ENCODE measurements at places on chromosomes 2 and 18.

GRCh38 chr2:64363848-64364247 lies 90.1 kb upstream of the LGALSL start:
- no peak for DNase-seq

- DNase-seq: no peak
Measured at GRCh38 chr2:200156166-200156835, 150.2 kb upstream of the SPATS2L start.

- no peak for DNase-seq
Measured at GRCh38 chr2:173424886-173425285, 70.2 kb downstream of the CDCA7 start.

GRCh38 chr2:109644571-109645275 lies 30.6 kb downstream of the SOWAHC start:
- no peak for DNase-seq

DNA sequence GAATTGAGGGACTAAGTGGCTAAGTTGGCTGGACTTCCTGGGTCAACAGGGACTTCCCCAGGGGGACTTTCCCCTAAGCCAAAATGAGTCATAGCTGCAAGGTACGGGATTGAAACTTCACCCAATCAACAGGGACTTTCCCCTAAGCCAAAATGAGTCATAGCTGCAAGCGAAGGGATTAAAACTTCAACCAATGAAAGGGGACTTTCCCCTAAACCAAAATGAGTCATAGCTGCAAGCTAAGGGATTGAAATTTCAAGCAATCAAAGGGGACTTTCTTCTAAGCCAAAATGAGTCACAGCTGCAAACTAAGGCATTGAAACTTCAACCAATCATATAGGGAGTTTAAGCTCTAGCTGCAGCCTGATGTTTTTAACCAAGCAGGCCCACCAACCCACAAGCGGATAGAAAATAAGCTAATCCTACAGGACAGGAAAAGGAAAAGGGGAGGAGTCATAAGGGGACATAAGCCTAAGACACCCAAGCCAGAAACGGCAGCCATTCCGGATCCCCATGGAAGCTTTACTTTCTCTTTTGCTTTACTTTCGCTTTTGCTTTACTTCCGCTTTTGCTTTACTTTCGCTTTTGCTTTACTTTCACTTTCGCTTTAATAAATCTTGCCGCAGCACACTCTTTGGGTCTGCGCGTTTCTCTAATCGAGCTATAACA lies 1375.4 kb upstream of the CELF4 start:
- peak; percentile 55 for DNase-seq

DNA sequence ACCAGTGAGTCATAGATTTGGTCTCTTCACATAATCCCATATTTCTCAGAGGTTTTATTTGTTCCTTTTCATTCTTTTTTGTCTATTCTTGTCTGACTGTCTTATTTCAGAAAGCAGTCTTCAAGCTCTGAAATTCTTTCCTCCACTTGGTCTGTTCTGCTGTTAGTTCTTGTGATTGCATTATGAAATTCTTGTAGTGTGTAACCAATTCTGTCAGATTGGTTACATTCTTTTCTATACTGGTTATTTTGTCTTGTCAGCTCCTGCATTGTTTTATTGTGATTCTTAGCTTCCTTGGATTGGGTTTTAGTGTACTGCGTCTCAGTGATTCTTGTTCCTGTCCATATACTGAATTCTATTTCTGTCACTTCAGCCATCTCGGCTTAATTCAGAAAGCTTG lies 18.6 kb downstream of the EHBP1 start:
- no peak for DNase-seq

GRCh38 chr18:57085371-57085770 lies 61.5 kb upstream of the BOD1L2 start:
- DNase-seq: no peak

GRCh38 chr2:40034198-40034597 lies 255.1 kb upstream of the THUMPD2 start:
- no peak for DNase-seq

GRCh38 chr2:73925853-73926492 lies 707 bp upstream of the DGUOK start:
- no peak for DNase-seq

DNA sequence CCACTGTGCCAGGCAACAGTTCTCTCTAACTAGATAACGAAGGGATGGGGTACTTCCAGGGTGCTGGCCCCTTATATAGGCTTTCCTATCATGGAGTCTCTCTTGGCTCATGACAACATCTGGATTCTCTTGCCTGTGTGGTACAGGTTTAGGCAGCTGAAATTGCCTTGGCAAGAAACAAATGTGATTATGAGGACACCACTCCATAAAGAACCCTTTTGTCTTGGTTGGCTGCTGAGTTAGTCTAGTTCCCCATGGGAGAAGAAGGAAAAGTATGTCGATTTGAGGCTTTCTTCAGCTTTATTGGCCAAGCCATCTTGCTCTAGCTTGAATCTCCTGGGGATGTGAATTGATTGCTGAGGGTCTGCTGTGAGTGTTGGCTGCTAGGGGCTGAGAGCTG lies 76.3 kb upstream of the ZCCHC2 start:
- no peak for DNase-seq

- DNase-seq: no peak
Measured at GRCh38 chr2:2527148-2527547, 196.1 kb upstream of the MYT1L start.

GRCh38 chr2:73970850-73971471 lies 13.7 kb upstream of the TET3 start:
- DNase-seq: peak; percentile 62

GRCh38 chr2:121134728-121135127 lies 150.3 kb downstream of the TFCP2L1 start:
- DNase-seq: no peak

- no peak for DNase-seq
Measured at GRCh38 chr2:187459256-187459655, 11.2 kb upstream of the CALCRL start.

- no peak for DNase-seq
Measured at GRCh38 chr18:43013486-43013885, 102.0 kb downstream of the RIT2 start.

GRCh38 chr18:68991286-68991685 lies 193.4 kb downstream of the CCDC102B start:
- DNase-seq: no peak

DNA sequence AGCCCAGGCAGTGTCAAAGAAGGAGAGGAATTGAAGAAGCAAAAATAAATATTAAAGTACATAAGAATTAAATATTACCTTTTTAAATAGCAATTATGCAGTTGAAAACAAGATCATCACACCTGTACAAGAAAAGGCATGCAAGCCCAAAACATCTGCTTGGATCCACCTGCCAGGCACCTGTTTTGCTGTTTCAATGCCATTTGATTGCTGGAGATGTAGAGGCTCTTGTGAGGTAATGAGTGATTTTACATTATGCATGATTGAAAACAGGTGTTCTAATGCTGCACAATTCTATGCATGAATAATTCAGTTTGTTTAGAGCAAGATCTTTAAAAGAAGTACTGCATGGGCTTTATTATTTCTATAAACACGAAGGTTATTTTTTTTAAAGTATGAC lies 700.6 kb upstream of the ZEB2 start:
- DNase-seq: no peak

DNA sequence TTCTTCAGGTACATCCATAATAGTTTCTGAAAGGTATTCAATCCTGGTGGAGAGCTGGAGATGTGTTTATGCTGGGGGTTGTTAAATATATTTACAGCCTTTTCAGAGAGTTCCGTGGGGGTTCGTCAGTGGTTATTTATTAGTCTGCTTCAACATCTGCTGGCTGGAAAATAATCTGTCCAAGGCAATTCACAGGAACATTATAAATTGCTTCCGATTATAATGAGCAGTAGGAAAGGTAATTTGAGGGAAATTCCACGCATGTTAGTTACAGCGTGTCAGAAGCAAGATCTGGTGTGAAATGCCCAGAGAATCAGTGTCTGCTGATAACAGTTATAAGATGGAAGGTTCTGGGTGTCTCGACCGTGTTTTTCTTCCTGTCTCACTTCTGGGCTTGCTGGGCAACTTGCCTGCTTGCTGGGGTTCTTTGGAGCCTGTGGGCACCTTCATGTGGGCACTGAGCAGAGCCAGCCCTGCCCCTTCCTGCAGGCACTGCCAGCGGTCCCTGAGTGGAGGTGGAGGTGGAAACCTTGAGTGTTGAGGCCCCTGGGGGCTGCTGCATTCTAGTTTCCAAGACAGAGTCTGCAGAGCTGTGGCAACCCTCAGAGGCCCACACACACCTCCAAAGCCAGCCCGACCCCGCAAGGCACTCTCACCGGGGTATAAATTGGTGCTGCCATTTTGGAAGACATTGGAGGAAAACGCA lies 185.7 kb downstream of the FAM210A start:
- DNase-seq: no peak

GRCh38 chr18:13336841-13337240 lies 118.3 kb downstream of the LDLRAD4 start:
- DNase-seq: no peak

DNA sequence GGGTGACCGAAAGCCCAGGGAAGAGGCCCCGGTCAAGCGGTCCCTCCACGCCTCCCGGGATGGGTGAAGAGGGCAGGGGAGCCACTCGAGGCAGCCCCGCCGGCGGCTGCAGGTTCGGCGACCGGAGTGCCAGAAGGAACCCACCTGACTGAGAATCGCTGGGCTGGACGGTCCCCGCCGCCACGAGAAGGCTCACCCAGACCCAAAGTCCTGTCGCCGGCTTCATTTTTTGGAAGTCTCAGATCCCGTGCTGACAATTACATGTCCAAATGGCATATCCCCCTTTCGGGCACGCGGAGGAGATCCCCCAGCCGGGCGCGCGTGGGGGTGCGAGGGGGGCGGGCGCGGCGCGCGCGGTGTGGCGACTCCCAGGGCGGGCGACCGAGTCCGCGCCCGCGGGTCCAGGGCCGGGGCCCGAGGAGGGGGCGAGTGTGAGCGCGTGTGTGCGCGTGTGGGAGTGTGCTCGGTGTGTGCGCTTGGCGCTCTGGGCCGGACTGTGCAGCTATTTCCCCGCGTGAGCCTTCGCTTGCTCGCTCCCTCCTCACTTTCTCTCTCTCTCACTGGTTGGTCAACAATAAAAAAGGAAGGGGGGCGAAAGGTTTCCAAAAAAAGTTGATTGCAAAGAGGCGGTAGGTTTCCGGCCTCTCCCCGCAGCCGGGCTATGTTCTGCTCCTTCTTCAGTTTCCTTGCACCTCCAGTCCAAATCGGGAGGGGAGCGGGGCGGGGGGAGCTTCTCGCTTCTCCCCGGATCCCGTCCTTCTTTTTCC lies at the start of gene ERBB4:
Gene ERBB4 (minus strand): TSS at position 498 of the 767 bp plus-strand sequence. CDS start 272 bp downstream, at position 226.
- no peak for DNase-seq

DNA sequence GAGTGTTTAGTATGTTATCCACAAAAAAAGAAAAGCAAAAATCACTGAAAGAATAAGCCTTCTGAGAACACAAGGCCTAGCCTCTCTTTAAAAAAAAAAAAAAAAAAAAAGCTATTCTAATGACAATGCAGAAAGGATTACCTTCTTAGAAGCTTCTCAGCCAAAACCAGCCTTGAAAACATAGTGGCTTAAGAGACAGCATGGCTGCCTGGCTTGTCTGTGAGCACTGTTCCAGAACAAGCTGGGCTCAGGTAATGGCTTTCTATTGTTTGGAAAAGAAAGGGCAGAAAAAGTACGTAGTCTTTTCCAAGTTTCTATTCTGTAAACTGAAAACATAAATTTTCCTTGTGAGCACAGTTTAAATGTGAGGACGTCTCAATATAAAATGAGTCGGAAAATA lies 119.5 kb downstream of the MAP3K20 start:
- DNase-seq: no peak

DNA sequence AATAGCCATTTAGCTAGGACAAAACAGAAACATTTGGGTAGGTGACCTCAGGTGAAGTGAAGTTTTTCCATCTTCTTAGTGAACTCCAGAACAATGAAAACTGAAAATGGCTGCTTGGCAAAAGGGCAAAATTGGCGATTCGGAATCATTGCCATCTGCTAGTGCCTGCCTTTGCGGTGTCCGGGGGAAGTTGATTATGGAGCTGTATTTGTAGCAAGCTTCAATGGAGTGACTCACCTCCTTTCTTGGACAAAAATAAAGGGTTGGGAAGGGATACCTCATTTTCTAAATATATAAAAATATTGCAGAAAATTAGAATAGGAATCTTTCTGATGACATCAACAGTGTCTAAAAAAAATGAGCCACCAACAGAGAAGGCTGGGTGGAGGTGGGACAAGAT lies 460.5 kb downstream of the TGIF1 start:
- DNase-seq: no peak

DNA sequence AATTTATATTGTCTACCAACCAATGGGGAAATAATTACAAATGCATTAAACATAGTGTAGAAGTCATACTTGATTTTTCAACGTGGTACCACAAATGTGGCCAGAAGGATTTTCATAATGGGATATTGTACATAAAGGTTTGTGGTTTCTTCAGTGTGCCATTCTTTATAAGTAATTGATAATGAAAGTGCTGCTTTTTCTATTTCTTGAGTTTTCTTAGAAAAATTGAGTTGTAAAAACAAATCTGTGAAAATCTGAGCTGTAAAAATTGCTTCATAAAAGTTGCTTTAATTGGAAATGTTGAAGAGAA lies 103.6 kb downstream of the KYNU start:
- no peak for DNase-seq

DNA sequence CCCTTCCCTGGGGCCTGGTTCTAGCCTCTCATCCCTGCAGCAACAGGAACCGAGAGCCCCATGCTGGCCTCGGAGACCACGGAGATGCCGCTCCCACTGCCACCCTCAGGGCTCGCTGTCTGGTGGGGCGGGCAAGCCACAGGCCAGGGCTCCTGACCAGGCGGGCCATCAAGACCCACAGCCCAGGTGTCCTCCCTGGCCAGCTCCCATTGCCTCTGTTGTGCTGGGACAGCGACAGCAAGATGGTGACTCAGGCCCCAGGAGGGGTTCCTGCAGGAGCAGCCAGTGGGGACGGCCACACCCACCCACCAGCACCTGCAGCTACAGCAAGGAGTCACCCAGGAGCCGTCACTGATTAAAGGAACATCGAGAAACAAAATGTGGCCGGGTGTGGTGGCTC lies 7.4 kb downstream of the KLHL30 start:
- DNase-seq: no peak
